ENCODE measurements at places on chromosomes 6 and 20. TPM values are rescaled to one million over a fixed set of nuclear protein-coding genes. Genes with fewer than 3 reads are reported as not detected.

The OR2H1 gene
- total RNA-seq = not detected

The SULF2 gene
- 104 TPM for total RNA-seq

The UBE2C gene
- total RNA-seq = 435 TPM

The MEP1A gene
- total RNA-seq = not detected

The ZNF334 gene
- total RNA-seq = 1.9 TPM

The ALDH8A1 gene
- total RNA-seq = not detected

The FAM209B gene
- not detected for total RNA-seq

The RGS17 gene
- 1.2 TPM for total RNA-seq

The TINAG gene
- total RNA-seq = not detected

The CLPSL1 gene
- total RNA-seq = not detected

The NEDD9 gene
- 79.4 TPM for total RNA-seq

The NOX3 gene
- not detected for total RNA-seq

The WASF1 gene
- 25.2 TPM for total RNA-seq

The COMMD7 gene
- total RNA-seq = 61.1 TPM

The TREM2 gene
- total RNA-seq = not detected

The SLC32A1 gene
- not detected for total RNA-seq

The IL17A gene
- not detected for total RNA-seq

The TFAP2A gene
- 26.6 TPM for total RNA-seq

The BCAS1 gene
- not detected for total RNA-seq

The ZNF184 gene
- total RNA-seq = 15.9 TPM

The RSPH9 gene
- total RNA-seq = 0.69 TPM

The SAMD10 gene
- total RNA-seq = 1.2 TPM

The DNAAF9 gene
- total RNA-seq = 3.0 TPM

The DYNLT2 gene
- 0.76 TPM for total RNA-seq

The ZSCAN16 gene
- total RNA-seq = 1.9 TPM

The SLC22A3 gene
- 0.94 TPM for total RNA-seq

The GTSF1L gene
- not detected for total RNA-seq

The CPXM1 gene
- total RNA-seq = 0.15 TPM

The ANKRD66 gene
- not detected for total RNA-seq
